ENCODE measurements at places on chromosomes 4 and X. TPM values are rescaled to one million over a fixed set of nuclear protein-coding genes. Genes with fewer than 3 reads are reported as not detected.

- DNase-seq = no peak
These were observed 48.4 kb upstream of the PAK3 start for GRCh38 chrX:111047575-111047974.

DNA sequence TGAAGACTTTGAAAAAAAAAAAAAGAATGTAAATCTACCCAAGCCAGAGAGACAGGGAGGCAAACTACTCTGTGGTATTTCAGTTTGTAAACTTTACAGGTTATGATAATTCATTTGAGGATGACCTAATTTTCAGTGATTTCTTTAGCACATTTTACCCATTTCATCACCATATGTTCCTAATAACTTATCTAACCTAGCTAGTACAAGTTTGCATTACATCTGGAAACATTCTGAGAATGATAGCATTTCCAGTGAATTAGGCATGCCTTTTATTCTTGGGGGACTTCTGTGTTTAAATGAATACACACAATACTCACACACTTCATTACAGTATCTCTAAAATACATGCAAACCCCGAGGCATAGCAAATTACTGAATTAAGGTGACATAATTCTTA is 1055.5 kb downstream of the PCDH18 start:
- DNase-seq = peak; percentile 13

DNA sequence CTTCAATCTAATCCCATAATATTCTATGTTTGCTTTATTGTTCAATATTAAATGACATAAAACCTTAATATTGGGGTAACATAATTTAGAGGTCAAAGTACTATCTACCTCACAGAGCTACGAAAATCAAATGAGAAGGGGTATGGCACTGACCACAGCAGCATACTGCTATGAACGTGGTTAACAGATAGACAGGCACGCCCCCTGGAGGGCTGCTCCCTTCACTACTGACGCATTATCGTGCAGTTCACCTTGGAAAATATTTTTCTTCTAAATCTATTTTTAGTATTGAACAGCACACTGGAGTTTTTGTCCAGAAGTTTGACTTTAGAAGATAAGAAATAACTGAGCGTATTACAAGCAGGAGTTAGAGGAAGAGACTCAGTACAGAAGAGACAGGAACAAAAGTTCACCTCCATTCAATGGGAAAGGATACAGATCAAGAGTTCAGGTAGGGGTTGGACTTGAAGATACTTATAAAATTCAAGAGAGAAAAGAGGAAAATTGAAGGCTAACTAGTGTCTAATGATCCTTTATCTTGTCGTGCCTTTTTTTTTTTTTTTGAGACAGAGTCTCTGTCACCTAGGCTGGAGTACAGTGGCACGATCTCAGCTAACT is 22.7 kb downstream of the MAP9 start:
- peak; percentile 73 for DNase-seq

- peak; percentile 92 for DNase-seq
These were observed 240.3 kb upstream of the NDST3 start for GRCh38 chr4:117793845-117794480.

DNA sequence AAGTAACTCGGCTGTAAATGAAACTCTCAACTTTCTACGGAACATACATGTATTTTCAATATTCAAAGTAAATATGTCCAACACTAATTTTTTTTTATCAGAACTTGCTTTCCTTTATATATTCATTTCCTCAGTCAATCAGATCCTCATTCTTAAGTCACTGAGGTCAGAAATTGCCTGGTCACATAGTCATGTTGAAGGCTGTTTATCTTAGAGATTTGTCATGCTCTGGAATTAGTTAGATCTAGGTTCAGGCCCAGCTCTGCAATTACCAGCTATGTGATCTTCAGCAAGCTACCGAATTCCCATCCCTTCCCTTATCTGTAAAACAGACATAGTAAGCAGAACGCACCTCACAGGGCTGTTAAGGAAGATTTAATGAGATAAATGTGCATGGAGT is 228.8 kb downstream of the SPCS3 start:
- DNase-seq = no peak

DNA sequence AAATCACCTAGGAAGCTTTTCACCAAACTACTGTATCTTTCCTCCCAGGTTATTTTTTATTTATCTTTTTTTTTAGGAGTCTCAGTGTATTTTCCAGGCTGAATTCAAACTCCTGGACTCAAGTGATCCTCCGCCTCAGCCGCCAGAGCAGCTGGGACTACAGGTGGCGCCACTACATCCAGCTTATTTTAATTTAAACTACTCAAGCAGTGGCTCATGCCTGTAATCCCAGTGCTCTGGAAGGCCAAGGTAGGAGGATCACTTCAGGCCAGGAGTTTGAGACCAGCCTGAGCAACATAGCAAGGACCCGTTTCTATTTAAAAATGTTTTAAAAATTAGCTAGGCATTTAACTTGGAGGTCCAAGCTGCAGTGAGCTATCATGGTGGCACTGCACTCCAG is 37.8 kb downstream of the LEF1 start:
- DNase-seq = no peak

DNA sequence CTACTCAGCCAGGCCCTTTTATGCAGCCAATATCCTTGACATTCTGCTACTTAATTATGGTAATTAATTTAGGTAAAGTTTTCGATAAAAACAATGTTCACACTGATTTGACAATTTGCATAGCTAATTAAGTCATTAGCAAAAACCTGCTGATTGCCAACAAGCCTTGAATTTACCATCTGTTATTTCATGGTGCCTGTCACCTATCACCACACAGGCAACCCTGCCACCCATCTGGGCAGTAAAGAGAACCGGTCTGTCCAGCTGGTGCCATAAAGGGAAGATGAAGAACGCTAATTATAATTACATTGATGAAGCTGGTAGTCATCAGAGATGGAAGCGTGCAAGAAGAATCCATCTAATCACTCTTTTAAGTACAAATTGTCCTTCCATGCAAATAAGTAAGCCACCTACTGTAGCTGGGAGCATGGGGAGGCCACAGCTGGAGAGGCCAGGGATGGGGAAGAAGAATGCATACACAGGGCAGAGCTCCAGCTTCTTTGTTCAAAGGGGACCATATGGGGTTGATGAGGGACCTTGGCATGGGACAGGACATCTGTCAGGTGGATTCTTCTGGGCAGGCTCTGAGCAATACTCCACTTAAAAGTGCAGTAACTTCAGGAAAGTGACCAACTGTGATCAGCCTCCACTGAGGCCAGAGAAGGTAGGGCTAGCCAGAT is 277.3 kb upstream of the TAPT1 start:
- DNase-seq = no peak

DNA sequence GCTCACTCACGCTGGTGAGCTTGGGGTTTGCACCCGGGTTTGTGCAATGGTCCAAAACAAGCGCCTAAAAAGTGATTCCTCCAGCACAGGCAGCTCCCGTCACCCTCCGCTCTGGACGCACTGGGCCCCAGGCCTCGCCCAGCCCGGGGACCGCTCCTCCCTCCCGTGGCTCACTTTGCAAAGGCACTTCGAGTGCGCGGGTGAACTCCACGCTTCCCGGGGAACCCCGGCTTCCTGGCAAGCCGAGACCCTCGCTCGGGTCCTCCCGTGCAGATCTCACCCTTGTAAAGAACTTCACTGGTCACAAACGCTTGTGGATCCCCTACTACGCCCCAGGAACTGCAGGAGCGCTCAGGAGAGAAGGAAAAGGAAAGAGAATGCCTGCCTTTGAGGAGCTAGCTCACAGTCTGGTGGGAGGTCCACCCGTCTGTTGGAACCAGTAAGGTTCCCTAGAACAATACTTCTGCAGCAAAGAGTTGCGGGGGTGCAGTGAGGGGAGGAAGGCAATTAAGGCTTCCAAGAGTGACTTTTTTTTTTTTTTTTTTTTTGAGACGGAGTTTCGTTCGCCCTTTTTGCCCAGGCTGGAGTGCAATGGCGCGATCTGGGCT is at the start of gene CTPS2:
Gene CTPS2, minus strand, starts transcription at position 122 of the 608 bp plus-strand sequence. CDS start 9,767 bp downstream, outside the sequence.
- peak; percentile 64 for DNase-seq

GRCh38 chrX:12390301-12390700 is 252.0 kb downstream of the FRMPD4 start:
- DNase-seq = no peak

- DNase-seq = no peak
These were observed 86.3 kb upstream of the CITED1 start for GRCh38 chrX:72392042-72392441.

DNA sequence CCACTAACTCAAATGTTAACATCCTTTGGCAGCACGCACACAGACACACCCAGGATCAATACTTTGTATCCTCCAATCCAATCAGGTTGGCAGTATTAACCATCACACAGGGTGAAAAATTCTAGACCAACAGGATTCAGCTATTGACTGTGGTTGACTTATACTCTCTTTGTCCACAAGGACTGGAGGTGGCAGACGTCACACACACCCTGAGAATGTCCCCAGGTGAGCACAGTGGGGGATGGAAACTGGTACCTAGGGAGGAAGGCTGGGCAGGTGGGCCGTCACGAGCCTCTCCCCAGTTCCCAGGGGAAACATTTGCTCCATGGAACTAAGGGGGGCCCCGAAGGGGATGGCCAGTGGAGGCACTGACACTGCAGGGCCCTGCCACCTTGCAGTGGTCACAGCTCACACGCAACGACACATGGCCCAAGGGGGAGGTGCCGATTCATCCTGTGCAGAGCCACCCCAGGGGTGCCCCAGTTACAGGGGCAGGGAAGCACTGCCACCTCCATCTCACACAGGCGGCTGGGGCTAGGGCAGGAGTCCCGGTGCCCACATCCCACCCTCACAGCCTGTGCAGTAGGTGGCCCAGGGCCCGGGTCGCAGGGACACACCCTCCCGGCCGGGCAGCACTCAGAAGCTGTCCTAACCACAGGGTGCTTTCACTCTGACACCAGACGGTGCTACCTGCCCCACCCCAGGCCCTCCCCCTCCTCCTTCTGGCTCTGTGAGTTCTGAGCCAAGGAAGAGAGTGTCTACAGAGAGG is 17.4 kb downstream of the ZFYVE28 start:
- no peak for DNase-seq

DNA sequence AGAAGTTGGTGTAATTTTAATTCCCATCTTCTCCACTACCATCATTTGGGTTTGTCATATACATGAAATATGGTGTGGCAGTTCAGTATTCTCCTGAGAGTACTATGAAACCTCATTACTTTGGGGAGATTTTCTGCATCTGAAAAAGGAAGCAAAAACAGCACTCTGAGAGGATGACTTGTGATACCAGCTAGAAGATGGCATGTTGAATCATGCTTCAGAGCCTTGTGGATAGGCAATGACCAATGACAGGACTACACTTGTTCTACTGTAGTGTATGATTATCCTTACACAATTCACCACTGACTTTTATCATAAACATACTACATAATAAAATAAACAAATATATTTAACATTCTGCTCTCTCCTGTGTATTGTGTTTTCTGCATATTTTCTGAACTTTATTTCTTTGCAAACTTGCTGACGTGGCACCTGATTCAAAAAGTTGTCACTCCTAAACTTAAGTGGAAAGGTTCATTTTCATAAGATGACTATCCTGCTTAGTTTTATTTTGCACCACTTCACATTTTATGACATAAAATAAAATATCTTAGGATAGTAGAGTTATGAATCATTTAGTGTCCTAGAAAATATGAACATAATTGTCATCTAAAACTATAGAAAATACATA is 991.3 kb downstream of the FSTL5 start:
- DNase-seq = no peak

DNA sequence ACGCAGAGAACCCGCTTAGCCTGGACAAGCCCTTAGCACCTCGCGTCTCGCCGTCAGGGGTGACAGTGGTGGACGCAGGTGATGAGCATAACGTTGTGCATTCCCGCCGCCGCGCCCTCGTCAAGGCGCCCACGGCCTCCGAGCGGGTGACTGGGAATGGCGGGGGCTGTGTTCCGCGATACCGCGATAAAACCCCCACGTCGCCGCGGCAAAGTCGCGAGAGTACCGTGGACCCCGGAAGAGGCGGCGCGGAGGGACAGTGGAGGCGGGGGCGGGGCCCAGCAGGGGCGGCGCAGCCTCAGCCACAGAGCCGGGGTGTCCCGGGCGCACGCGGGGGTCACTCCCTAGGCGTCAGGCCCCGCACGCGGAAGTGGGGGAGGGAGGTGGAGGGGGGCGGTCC is 53.8 kb downstream of the ZFYVE28 start:
- DNase-seq = peak; percentile 24

- no peak for DNase-seq
These were observed 43.1 kb upstream of the TMPRSS11E start for GRCh38 chr4:68404153-68404552.

GRCh38 chr4:52198294-52198693 is 147.2 kb downstream of the SPATA18 start:
- DNase-seq = peak; percentile 25

DNA sequence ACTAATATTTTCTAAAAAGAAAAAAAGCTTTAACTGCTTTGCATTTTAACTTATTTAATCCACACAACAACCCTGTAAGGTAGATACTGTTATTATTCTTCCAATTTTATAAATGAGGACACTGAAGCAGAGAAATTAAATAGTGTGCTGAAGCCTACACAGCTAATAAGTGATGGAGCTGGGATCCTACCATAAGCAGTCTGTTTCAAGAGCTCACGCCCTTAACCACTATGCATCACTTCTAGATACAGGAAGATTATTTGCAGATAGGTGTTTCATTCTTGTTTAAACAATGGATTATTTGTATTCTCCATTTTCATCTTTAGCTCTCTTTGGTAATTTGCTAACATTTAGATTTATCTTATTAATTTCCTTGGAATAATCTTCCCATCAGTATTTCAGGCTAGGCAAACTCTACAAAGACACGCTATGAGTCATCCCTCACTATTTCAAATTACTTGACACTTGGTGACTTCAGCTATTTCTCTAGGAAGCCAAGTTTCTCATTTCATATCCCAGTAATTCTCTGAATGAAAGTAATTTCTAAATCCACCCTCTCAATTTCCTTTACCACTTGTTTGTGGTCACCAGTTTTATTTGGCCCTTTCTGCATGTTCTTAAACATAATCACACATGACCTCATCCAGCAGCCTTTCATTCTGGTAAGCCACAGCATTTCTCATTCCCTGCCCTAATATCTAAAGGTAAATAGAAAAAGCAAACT is 67.3 kb downstream of the ASB9 start:
- peak; percentile 13 for DNase-seq

- no peak for DNase-seq
These were observed 216.4 kb upstream of the GYPA start for GRCh38 chr4:144356941-144357381.

DNA sequence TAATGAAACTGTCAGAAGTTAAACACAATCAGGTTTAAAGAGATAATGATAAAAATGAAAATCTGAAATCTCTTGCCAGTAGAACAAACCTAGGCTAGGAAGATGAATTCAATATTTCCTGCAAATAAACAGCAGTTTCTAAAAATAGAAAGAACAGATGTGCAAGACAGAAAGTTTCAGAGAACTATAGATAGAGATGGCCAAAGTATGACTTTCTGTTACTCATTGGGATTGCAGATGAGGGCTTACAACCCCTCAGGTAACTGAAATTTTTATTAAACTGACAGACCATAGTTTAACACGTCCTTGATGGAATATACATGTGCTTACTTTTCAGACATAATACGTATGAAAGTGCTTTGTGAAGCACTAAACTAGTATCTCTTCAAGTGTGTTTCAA is 82.3 kb upstream of the PPARGC1A start:
- DNase-seq = no peak

SLC9B1 gene
- total RNA-seq = 12.8 TPM

GAGE12J gene
- not detected for total RNA-seq

NEUROG2 gene
- 2.2 TPM for total RNA-seq

PRSS48 gene
- not detected for total RNA-seq

DDX3X gene
- 335 TPM for total RNA-seq

HEPH gene
- total RNA-seq = 46.0 TPM

ATP8A1 gene
- 14.7 TPM for total RNA-seq

GNPDA2 gene
- total RNA-seq = 21.2 TPM

PFKFB1 gene
- not detected for total RNA-seq

TENM3 gene
- total RNA-seq = 65.5 TPM

PITX2 gene
- total RNA-seq = 182 TPM

XKRX gene
- 4.3 TPM for total RNA-seq

ABLIM2 gene
- total RNA-seq = 0.96 TPM

RASSF6 gene
- 4.1 TPM for total RNA-seq
